Natural killer cell (primary cell): ENCODE measurements at places on chromosomes 2 and 18. TPM values are rescaled to one million over a fixed set of nuclear protein-coding genes. Genes with fewer than 3 reads are reported as not detected.

TLX2 gene
- total RNA-seq, result not detected

UBE2E3 gene
- 48.5 TPM for total RNA-seq

GPR39 gene
- not detected for total RNA-seq

BMP10 gene
- total RNA-seq, result not detected

UGT1A10 gene
- not detected for total RNA-seq

IL1RL1 gene
- 68.1 TPM for total RNA-seq

MAP3K19 gene
- total RNA-seq, result not detected

RGPD4 gene
- total RNA-seq, result 0.21 TPM

KLHL41 gene
- total RNA-seq, result not detected

GRCh38 chr18:24227977-24228666 is 89.3 kb downstream of the CABYR start:
- no peaks in the 10 kb centered on the region for H3K36me3 ChIP-seq
- no peak overlapping the region for H3K27ac ChIP-seq
- H3K27me3 ChIP-seq, result peaks cover 2% of the 10 kb centered on the region
- no peaks in the 10 kb centered on the region for H3K4me1 ChIP-seq

GRCh38 chr2:218482651-218483050 is 63.7 kb downstream of the VIL1 start:
- no peak overlapping the region for H3K4me3 ChIP-seq
- H3K27me3 ChIP-seq, result no peaks in the 10 kb centered on the region

DNA sequence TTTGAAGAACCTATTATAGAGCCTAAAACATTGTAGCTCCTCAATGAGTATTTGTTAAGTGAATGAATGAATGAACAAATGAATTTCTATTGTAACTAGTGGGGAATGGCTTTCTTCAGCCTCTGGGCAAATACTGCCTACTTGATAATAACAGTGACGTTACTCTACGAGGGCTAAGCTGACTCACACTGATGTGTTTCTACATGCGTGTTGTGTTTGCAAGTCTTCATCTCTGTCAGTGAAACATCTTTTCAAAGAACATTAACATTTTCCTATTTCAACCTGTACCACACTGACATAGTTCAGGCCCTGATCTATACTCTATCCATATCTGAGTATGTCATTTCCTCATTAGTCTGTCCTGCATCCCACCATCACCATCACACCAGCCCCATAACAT is 319.9 kb upstream of the ACVR2A start:
- no peaks in the 10 kb centered on the region for H3K27me3 ChIP-seq
- no peak for DNase-seq
- H3K4me1 ChIP-seq, result peaks cover 3% of the 10 kb centered on the region
- no peak overlapping the region for H3K4me3 ChIP-seq
- H3K27ac ChIP-seq, result no peak overlapping the region
- no peaks in the 10 kb centered on the region for H3K36me3 ChIP-seq

DNA sequence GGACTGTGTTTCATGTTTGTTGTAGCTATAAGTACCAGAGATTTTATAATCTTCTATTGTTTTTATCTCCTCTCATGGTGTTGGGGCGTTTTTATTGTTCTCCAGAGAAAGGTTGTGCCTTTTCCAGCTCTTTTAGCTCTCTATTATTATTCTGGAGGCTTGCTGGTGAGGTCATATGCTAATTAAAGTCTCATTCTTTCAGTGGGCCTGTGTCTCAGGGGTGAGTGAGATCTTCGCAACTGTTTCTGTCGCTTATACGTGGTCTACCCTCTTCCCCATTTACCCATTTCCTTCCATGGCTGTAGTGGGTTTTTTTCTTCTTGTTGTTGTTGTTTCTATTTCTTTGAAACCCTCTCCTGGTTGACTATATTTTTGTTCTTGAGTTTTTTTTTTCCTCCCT is 584.9 kb downstream of the TMEM182 start:
- no peaks in the 10 kb centered on the region for H3K27me3 ChIP-seq
- no peak for DNase-seq
- no peak overlapping the region for H3K4me3 ChIP-seq

GRCh38 chr2:19819097-19820065 is 82.4 kb downstream of the TTC32 start:
- H3K27ac ChIP-seq, result no peak overlapping the region
- H3K27me3 ChIP-seq, result peaks cover 6% of the 10 kb centered on the region
- no peaks in the 10 kb centered on the region for H3K36me3 ChIP-seq
- no peaks in the 10 kb centered on the region for H3K4me1 ChIP-seq
- no peak overlapping the region for H3K4me3 ChIP-seq

DNA sequence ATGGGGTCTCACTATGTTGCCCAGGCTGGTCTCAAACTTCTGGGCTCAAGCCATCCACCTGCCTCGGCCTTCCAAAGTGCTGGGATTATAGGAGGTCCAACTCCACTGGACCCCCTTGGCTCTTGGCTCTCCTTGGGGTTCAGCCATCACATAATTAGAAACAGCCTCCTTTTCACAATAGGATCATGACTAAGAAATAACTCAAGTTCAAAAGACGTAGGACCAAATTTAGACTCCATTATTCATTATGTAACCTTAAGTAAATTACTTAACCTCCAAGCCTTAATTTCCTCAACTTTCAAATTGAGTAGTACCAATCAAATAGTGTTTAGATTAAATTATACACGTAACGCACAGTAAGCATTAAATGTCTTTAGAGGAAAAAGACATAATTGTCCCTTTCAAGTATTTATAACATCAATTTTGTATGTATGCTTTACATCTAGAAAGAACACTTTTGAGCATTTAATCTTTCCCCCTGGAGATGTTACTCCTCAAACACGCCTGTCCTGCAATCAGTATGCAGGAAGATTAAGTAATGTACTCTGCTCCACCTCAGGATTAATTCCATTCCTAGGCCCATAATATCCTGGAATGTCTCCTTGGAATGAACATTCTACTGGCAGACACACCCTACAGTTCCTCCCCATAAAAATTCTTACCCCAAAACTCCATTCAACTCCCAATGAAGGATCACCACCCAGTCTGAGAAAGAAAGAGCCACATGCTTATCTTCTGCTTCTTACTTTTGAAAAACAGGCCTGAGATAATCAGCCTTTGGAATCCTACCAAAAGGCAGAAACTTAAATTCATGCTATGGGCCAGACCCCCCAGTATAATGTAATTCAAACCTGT is 49.1 kb downstream of the COBLL1 start:
- H3K4me1 ChIP-seq, result no peaks in the 10 kb centered on the region
- H3K27ac ChIP-seq, result no peak overlapping the region
- no peak for DNase-seq
- H3K4me3 ChIP-seq, result no peak overlapping the region

- no peaks in the 10 kb centered on the region for H3K36me3 ChIP-seq
- no peak overlapping the region for H3K4me3 ChIP-seq
- no peak for DNase-seq
Observed at GRCh38 chr2:212672186-212672585, 133.6 kb upstream of the ERBB4 start.

DNA sequence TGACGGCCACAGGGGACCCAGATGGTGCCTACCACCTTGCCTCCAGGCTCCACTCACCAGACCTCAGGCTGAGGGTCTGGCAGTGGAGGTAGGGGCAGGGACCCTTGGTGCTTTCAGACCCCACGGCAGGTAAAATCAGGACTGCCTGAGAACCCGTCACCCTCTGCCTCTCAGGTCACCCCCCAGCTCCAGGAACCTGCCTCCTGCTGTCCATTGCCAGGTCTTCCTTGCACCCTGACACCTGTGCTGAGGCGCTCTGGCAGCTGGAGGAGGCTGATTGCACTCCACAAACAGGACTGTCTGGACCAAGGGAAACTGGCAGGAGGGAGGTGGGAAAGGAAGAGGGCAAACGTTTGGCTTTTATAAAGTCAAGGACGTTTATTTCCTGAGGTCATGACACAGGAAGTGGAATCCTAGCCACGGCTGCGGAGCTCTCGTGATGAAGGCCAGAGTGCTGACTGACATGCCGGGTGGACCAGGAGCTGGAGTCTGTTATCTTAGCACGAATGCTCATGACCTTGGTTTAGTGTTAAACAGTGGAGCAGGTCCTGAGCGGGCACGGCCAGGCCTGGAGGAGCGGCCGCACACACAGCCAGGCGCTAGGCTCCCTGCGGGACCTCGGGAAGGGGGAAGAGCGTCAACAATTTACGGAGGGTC is 40.5 kb downstream of the ANO7 start:
- no peaks in the 10 kb centered on the region for H3K4me1 ChIP-seq
- no peak overlapping the region for H3K4me3 ChIP-seq
- H3K27me3 ChIP-seq, result no peaks in the 10 kb centered on the region
- H3K36me3 ChIP-seq, result peaks cover 63% of the 10 kb centered on the region

DNA sequence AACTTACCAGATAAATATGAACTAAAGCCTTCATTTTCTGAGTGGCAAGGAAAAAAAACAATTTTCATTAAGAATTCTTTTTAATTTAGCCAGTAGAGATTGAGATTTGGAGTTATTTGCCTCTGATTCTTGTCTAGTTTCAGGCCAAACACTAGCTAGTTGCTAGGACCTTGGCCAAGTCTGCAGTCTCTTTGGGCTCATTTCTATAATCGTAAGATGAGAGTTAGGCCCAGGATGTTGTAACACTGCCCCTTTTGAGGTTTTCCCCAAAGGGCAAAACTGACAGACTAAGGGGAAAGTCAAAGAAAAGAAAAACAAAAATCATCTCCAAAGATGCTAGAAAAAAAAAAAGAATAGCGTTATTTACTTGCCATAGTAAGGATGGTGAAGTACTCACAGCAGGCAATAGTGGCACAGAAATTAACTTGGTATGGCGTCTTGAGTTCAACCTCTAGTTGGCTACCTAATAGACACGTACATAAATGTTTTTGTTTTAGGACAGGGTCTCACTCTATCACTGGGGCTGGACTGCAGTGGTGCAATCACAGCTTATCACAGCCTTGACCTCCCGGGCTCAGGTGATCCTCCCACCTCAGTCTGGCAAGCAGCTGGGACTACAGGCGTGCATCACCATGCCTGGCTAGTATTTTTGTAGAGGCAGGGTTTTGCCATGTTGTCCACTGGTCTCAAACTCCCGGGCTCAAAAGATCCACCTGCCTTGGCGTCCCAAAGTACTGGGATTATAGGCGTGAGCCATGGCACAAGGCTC is 23.0 kb upstream of the ADAM17 start:
- no peak overlapping the region for H3K4me3 ChIP-seq
- no peaks in the 10 kb centered on the region for H3K27me3 ChIP-seq
- H3K36me3 ChIP-seq, result peaks cover 5% of the 10 kb centered on the region
- H3K4me1 ChIP-seq, result no peaks in the 10 kb centered on the region
- DNase-seq, result no peak

- no peaks in the 10 kb centered on the region for H3K27me3 ChIP-seq
- H3K4me1 ChIP-seq, result no peaks in the 10 kb centered on the region
- no peak for DNase-seq
- no peak overlapping the region for H3K27ac ChIP-seq
- H3K36me3 ChIP-seq, result no peaks in the 10 kb centered on the region
Observed at GRCh38 chr2:153818242-153818641, 53.5 kb upstream of the GALNT13 start.

DNA sequence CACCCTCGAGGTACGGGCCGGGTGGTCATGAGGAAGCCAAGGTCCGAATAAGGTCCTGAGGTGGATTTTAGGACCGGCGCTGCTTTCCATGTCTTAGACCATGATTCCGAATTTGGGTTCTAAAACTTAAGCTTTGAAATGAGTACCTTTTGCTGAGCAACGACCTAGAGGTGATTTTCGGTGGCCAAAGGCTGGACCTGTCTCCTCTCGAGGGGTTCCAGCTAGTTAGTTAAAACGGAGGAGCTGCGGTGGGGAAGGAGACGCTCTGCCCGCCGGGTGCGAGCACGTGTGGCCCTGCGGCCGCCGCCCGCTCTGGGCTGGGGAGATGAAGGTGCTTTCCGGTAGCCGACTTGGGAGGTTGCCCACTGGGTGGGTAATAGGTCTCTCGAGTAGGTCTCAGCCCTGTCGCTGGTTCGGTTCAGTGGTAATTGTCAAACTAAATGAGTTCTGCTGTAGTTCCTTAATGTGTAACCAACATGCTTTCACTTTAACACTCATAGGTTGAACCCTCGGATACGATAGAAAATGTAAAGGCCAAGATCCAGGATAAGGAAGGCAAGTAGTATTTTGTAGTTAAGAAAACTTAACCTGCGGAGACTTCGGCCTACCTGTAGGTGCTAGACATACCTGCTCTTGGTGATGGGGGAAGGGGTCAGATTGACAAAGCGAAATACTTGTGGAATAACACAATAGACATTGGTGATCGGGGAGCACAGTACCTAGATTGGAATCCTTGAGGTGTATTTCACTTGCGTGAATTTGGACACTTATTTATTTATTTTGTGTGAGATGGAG is 572 bp downstream of the RPS27A start:
- H3K36me3 ChIP-seq, result peaks cover 36% of the 10 kb centered on the region
- peak overlapping the region; percentile 87 for H3K4me3 ChIP-seq
- peak; percentile 67 for DNase-seq
- peaks cover 18% of the 10 kb centered on the region for H3K4me1 ChIP-seq

- no peak for DNase-seq
- H3K4me3 ChIP-seq, result no peak overlapping the region
- H3K27me3 ChIP-seq, result no peaks in the 10 kb centered on the region
- no peak overlapping the region for H3K27ac ChIP-seq
- peaks cover 70% of the 10 kb centered on the region for H3K36me3 ChIP-seq
Observed at GRCh38 chr2:48483506-48483905, 46.4 kb upstream of the STON1 start.

- H3K4me1 ChIP-seq, result peaks cover 9% of the 10 kb centered on the region
- H3K27me3 ChIP-seq, result no peaks in the 10 kb centered on the region
- H3K4me3 ChIP-seq, result peak within 1 kb of the TSS; percentile 96
Observed at GRCh38 chr2:99141110-99142108, at the start of gene C2orf15. Gene C2orf15, plus strand, starts transcription at chr2:99141707. Its CDS starts 8,852 bp downstream, at chr2:99150559.

GRCh38 chr2:191846515-191847476 is at the start of gene CAVIN2:
Gene CAVIN2, minus strand, starts transcription at chr2:191847088. Its CDS starts 163 bp downstream, at chr2:191846925.
- peaks cover 8% of the 10 kb centered on the region for H3K4me1 ChIP-seq
- no peak within 1 kb of the TSS for H3K4me3 ChIP-seq
- H3K36me3 ChIP-seq, result no peaks in the 10 kb centered on the region
- DNase-seq, result no peak

DNA sequence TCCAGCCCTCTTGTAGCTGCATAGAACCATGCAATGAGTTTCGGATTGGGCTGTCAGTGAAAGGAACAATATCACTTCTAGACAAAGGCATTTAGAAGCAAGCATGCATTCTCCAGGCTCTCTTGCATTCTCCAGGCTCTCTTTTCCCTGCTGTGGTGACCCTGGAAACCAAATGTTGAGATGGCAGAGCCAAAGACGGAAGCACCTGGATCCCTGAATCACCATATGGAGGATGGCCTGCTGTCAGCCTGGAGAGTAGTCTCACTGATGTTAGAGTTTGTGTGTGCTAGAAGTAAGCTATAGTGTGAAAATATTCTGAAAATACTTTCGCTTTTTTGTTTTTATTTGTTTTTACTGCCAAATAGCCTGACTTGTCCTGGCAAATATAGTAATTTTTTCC is 203.9 kb downstream of the C1D start:
- H3K4me1 ChIP-seq, result no peaks in the 10 kb centered on the region
- H3K27me3 ChIP-seq, result no peaks in the 10 kb centered on the region
- DNase-seq, result no peak
- H3K27ac ChIP-seq, result no peak overlapping the region
- H3K4me3 ChIP-seq, result no peak overlapping the region

GRCh38 chr2:150710916-150711315 is 223.4 kb upstream of the RND3 start:
- DNase-seq, result no peak
- H3K4me1 ChIP-seq, result no peaks in the 10 kb centered on the region
- H3K27me3 ChIP-seq, result no peaks in the 10 kb centered on the region
- H3K36me3 ChIP-seq, result no peaks in the 10 kb centered on the region
- no peak overlapping the region for H3K27ac ChIP-seq
- no peak overlapping the region for H3K4me3 ChIP-seq

GRCh38 chr2:101296371-101296770 is 12.1 kb downstream of the RNF149 start:
- peaks cover 31% of the 10 kb centered on the region for H3K36me3 ChIP-seq
- H3K27ac ChIP-seq, result no peak overlapping the region
- no peaks in the 10 kb centered on the region for H3K27me3 ChIP-seq

GRCh38 chr2:95377216-95378123 is 25.0 kb upstream of the FAHD2A start:
- H3K27me3 ChIP-seq, result no peaks in the 10 kb centered on the region
- no peaks in the 10 kb centered on the region for H3K4me1 ChIP-seq
- DNase-seq, result no peak
- H3K27ac ChIP-seq, result no peak overlapping the region
- no peak overlapping the region for H3K4me3 ChIP-seq
- H3K36me3 ChIP-seq, result no peaks in the 10 kb centered on the region
